Neural progenitor cell (in vitro differentiated cells): ENCODE measurements at places on chromosomes 4 and X.

DNA sequence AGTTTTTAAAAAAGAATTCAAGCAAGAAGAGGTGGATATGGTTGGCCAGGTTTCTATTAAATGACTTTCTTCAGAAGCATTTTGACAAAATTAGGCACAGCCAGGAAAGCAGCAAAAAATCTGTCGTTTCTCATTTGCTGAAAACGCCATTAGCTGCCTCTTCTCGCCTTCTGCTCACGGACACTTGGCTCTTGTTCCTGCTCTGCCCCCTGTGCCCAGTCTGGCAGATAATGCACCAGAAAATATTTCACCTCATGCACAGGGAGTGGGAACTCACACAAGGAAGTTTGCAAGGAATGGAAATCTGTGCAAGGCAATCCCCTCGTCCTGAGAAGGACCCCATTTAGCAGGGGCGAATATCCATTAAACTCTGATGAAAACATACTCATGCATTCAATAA lies 260.0 kb downstream of the PACRGL start:
- DNase-seq = no peak

DNA sequence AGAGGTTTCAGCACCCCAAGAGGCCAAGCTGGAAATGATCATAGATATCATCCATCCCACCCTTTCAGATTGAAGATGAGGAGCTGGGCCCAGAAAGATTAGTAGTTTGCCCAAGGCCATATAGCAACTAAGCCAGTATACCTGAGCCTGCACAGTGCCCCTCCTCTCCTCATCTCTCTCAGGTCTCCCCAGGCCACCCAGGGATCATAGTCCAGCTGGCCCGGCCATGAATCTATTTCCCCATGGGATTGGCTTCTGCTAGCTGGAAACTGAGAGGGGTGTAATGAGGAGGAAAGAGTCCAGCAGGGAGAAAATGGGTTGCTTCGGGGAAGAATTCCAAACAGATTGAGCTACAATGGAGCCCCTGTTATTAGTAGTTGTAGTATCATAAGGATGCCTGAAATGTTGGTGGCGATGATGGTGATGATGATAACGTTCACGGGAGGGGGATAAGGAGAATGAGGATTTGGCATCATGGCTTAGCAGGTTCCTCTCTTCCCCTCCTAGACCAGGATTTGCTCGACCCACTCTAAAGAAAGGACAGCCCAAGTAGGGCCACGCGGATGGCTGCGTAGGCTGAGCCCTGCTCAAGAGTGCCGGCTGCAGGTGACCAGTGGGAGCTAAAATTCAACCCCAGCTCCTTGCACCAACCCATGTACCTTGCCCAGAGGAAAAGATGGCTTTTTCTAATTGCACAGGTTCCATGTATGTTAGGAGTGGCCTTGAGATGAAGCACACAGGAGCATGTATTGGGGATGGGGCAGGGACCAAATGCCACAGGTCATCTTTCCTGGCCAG lies 117.8 kb upstream of the PJA1 start:
- peak; percentile 33 for DNase-seq

GRCh38 chr4:140735317-140735716 lies 20.9 kb downstream of the TBC1D9 start:
- DNase-seq = no peak

DNA sequence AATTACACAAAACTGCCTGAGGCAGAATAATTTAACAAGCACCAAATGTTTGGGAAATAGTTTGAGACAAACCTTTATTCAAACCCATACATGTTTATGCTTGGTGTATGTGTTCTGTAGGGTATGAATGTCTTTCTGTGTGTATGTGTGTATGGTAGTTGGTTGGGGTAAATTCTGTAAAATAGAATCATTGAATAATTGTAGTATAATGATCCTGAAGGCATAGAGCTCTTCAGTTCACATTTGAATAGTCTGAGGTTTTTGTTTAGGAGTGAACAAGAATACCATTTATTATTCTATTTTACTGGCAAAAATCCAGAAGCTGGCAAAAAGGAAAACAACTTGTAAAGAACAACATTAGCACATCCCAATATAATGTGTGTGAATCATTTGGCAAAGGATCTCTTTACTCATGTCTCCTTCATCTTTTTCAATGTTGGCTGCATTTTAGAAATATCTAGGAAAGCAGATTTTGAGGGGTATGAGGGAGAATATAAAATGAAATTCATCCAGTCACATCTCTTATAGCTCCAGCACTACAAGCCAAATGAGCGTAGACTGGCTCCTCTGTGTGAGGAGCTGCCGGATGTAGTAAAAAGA lies 360.0 kb downstream of the CHIC1 start:
- no peak for DNase-seq

DNA sequence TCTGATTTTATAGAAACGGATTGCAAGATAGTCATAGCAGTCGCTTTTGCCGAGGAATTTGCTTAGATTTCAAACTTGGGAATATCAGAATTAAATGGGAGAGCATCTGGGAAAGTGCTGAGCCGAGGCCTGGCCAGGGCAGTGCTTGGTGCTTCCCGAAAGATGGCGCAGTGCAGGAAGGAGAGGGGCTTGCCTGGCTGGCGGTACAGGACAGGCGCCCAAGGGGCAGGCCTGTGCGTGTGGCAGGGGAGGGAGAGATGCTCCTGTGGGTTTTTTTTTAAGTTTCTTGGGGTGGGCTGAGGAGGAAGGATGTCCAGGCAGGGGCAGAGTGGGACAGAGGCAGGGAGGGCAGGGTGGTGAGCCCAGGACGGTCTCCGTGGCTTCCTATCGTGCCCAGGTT lies 241.1 kb downstream of the AFAP1 start:
- DNase-seq = peak; percentile 44

GRCh38 chr4:108141213-108141950 lies 27.4 kb downstream of the LEF1 start:
- no peak for DNase-seq

GRCh38 chr4:77007358-77008230 lies 58.0 kb downstream of the SEPTIN11 start:
- no peak for DNase-seq

DNA sequence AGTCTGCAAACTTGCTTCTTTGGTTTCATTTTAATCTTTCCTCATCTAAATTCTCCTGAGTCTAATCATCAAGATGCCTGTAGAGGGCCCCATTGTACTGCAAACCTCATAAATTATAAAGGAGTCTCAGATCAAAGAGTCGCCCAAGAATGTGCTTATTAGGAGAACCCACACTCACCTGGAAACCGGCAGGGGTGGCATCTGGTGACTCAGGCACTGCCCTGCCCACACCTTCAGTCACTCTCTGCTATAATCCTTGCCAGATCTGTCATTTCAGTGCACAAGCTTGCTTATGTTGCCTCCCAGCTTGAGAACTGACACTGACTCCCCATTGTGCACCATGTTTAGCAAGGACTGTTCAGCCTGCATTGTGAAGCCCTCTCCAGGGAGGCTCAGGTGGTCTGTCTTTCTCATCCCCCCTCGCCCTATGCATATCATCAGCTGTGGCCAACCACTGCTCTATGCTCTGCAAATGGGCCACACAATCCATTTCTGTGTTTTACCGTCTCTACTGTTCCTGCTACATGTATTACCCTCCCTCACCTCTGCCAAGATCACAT lies 12.4 kb downstream of the EPGN start:
- DNase-seq = peak; percentile 63

GRCh38 chr4:589219-589963 lies 13.3 kb upstream of the TMEM271 start:
- no peak for DNase-seq

DNA sequence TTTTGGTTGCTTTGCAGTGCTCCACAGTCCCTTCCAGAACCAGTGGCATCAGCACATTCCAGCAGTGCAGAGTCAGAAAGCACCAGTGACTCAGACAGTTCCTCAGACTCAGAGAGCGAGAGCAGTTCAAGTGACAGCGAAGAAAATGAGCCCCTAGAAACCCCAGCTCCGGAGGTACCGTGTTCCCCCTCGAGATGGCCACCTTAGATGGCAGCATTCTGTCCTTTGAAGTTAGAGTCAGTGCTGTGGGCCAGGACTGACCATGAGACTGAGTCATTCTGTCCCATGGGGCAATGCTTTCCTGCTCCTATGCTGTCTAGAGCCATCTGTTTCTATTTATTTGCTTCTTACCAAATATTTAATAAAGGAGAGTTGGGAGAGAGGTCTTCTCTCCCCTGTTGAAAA lies 112.3 kb downstream of the KLHL8 start:
- no peak for DNase-seq

DNA sequence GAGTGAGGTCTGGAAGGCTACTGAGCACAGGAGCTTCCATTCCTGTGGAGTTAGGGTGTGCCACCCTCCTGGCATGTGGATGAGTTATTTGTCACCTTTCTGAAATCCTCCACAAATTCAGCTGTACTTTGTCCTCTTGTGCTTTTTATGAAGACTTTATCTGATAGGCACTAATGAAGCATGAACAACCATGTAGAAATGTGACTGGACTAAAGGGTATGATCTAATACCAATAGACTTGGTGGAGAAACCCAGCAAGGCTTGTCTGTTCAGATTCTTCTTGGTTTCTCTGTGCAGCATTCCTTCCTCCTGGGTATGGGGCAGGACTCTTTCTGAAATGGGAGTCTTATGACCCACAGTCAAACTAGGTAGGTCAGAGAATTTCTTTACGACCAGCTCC lies 9.6 kb downstream of the NBDY start:
- DNase-seq = no peak

DNA sequence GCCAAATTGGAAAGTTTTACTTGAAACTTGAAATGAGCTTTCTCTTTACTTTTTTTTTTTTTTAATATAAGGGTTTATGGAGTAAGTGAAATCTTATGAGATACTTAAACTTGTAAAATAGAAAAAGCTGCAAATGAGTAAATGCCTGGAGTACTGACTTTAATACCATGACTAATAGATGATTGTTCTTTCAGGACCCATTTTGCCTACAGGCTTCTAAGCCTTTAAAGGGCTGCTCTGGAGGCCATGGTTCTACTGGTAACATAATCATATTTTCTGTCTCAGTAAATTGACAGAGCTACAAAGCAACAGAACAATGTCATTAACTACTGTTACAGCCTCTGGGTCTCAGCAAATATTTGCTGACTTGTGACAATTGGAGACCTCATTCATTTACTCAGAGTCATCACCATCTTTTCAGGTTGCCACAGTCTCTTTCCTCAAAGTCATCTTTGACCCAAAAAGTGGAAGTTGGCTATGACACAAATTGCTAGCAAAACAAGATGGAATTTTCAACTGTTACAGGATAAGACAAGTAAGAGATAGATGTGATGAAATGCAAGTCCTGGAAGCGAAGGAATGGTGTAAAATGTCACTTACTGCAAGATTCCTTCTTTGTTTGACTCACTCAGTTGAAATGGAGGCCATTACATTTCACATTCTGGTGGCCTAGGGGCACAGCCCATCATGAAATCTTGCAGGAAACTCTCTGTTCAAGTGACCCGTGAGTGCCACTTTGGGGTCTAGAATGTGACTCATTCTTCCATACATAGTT lies 132.7 kb downstream of the BTC start:
- no peak for DNase-seq

DNA sequence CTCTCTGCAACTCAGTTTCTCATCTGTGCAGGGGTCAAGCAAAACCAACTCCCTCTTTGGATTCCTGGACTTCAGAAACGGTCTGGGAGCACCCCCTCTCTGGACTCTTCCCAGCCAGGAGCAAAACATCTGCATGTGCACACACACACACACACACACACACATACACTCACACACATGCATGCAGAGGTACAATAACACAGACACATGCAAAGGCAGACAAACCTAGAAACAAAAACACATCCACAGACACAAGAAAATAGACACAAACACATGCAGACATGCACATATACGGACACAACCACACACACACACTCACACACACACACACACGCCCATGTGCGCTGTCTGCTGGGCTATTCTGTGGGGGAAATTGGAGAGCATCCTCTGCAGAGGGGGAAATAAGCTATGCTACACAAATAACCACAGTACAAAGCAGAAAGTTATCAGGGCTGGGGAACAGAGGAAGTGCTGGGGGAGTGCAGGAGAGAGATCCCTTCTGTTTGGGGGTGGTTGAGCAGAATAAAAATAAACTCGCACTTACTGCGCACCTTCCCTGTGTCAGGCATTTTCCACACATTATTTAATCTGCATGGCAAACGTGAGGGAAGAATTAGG lies 19.9 kb downstream of the IQSEC2 start:
- no peak for DNase-seq

DNA sequence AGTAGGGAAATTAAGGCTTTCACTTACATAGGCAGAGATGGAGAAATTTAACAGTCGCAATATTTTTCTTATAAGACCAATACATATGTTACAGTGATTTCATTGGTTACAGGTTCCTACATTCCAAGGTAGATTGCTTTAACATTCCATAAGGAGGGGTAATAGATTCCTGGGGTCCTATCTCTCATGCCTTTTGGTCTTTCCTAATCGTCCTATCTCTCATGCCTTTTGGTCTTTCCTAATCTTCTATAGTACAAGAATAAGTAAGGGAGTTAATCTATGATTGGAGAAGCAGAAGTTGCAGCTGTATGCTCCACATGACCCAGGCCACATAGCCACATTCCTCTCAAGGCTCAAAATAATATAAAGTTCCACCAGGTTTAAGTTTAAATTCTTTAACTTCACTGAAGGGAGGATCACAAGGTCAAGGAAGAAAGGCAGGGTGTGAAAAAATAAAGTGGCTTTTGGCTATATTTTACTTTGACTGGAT lies 285.0 kb upstream of the BOD1L1 start:
- DNase-seq = no peak

DNA sequence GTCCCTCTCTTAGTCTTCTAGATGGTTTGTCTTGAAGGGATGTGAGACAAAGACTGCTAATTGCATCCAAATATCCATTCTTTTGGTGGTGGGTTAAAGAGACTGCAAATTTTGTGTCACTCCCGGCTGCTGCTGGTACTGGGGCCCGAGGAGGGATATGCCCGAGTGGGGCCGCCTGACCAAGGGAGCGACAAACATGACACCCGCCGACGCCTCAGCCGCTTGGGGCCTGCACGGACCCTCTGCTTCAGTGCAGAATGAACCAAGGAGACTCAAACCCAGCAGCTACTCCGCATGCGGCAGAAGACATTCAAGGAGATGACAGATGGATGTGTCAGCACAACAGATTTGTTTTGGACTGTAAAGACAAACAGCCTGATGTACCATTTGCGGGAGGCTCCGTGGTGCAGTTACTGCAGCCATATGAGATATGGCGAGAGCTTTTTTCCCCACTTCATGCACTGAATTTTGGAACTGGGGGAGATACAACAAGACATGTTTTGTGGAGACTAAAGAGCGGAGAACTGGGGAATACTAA lies 13.6 kb upstream of the ARX start:
- no peak for DNase-seq

DNA sequence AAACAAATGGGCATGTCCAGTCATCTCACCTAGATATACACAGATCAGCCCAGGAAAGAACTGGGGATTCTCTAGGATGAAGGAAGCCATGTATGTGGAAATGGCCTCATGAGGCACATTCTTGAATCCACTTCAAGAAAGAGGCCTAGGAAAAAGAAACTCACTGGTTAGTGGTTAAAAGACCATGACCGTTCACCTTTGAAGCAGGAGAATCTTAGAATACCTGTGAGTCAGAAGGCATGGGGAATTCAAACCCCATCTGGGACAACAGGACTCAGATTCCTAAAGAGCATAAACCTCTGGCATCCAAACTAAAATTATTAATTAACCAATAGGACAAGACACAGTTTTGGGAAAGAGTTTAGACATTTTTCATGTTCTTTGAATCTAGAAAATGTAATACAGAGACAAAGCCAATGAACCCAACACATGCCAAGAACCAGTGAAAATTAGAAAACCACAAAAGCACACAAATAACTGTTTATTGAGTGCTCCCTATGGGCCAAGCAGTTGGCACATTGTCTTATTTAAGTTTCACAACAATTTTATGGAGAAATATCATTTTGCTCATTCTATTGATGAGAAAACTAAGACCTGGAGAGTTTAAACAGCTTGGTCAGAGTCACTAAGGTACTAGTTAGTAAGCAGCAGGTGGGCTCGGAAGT lies 97.5 kb downstream of the NPNT start:
- DNase-seq = no peak
